ENCODE measurements at places on chromosomes 11 and 22.

GRCh38 chr11:63537293-63538101 lies 889 bp downstream of the PLAAT4 start:
- DNase-seq, result peak; percentile 63

GRCh38 chr11:95247127-95247684 lies 16.2 kb upstream of the SESN3 start:
- DNase-seq, result no peak

DNA sequence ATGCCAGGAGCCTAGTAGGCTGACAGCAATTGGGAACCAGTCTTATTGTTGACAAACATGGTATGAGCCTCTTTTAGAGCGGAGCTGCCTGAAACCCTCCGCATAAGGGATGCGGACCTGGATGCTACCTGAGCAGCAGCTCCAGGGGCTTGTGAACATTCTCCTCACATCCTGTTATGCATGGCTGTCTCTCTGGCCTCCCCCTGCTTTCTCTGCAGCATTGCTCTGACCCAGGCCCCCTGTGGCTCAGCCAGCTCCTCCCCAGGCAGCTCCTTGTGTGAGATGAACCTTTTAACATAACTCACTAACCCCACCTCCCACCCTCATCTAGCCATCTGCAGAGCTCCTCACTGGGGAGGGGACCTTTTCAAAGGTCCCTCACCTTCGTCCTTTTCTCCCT lies 6.0 kb downstream of the BMAL1 start:
- no peak for DNase-seq

DNA sequence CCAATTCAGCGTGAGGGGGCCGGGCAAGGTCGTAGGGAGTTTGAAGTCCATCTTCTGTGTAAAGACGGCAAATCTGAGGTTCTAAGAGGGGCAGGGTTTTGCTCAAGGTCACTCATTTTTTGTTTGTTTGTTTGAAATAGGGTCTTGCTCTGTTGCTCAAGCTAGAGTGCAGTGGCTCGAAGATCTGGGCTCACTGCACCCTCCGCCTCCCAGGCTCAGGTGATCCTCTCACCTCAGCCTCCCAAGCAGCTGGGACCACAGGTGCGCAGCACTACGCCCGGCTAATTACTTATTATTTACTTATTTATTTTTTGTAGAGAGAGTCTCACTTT lies 355 bp upstream of the AP1B1 start:
- no peak for DNase-seq

DNA sequence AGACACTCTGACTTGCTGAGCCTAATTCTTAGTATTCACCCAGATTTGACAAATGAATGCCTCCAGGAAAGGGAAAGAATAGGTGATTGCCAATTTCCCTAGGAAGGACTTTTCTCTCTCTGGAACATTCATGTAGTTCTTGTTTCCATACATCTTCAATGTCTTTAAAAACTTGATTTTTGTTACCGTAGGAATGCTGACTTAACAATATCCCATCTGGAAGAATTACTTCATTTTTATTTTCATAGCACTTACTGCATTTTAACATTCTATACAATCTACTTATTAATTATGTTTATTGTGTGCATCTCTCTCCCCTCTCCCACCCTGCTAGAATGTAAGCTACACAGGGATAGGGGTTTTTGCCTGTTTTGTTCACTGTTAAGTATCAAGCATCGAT lies 66.6 kb downstream of the SLC5A12 start:
- DNase-seq, result no peak

DNA sequence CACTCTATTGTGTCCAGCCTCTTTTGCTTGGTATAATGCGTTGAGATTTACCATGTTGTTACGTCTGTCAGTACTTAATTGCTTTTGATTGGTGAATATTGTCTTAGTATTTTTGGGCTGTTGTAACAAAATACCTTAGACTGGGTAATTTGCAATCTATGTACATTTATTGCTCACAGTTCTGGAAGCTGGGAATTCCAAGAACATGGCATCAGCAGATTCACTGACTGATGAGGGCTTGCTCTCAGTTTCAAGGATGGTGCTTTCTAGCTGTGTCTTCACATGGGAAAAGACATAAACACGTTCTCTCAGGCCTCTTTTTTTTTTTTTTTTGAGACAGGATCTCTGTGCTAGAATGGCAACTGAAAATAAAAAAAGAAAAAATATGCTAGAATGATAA lies 46.7 kb upstream of the INCENP start:
- no peak for DNase-seq

- no peak for DNase-seq
Measured at GRCh38 chr22:49352361-49353169, 475.1 kb downstream of the BRD1 start.

- no peak for DNase-seq
Measured at GRCh38 chr22:50702821-50703725, 30.4 kb downstream of the SHANK3 start.

GRCh38 chr22:18057568-18058209 lies 20.1 kb upstream of the PEX26 start:
- peak; percentile 80 for DNase-seq

GRCh38 chr22:39725351-39726035 lies 154.9 kb downstream of the CACNA1I start:
- no peak for DNase-seq

GRCh38 chr22:40401981-40402406 lies 31.6 kb downstream of the SGSM3 start:
- DNase-seq, result no peak

- no peak for DNase-seq
Measured at GRCh38 chr11:95595541-95595940, 194.0 kb downstream of the FAM76B start.
